Activated CD8-positive, alpha-beta T cell treated with anti-CD3 and anti-CD28 coated beads, Interleukin-2, amount 10 ng/mL, durations not matched to agents 7 days and 5 days (primary cell): ENCODE measurements at places on chromosomes 5 and 9.
A peak's percentile ranks its signal among the peaks of the same experiment; 100 is the strongest.

- H3K27ac ChIP-seq, result peak overlapping the region; percentile 71
Observed at GRCh38 chr9:89605465-89606048, 745 bp downstream of the GADD45G start.

DNA sequence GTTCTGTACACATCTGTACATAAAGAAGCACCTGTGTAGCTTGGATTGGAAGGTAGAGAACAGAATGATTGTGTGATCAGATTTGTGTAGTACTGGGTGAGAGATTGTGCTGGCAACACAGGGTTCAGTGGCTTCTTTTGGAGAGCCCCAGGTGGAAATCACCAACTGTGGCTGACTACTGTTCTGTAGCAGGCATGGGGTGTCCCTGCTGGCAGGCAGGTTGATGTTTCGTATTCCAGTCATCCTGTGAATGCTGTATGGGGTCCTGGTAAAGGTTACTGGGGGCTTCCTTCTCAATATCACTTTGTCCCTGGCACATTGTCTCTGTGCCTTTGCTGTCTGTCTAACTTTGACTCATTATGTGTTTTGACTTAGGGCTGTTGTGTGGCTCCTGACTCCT is 5.3 kb downstream of the ASPN start:
- no peaks in the 10 kb centered on the region for H3K36me3 ChIP-seq
- no peak overlapping the region for H3K27ac ChIP-seq
- no peaks in the 10 kb centered on the region for H3K27me3 ChIP-seq

- H3K4me1 ChIP-seq, result no peaks in the 10 kb centered on the region
- no peaks in the 10 kb centered on the region for H3K27me3 ChIP-seq
- DNase-seq, result no peak
- H3K27ac ChIP-seq, result no peak overlapping the region
Observed at GRCh38 chr9:17065062-17065461, 69.8 kb upstream of the CNTLN start.

DNA sequence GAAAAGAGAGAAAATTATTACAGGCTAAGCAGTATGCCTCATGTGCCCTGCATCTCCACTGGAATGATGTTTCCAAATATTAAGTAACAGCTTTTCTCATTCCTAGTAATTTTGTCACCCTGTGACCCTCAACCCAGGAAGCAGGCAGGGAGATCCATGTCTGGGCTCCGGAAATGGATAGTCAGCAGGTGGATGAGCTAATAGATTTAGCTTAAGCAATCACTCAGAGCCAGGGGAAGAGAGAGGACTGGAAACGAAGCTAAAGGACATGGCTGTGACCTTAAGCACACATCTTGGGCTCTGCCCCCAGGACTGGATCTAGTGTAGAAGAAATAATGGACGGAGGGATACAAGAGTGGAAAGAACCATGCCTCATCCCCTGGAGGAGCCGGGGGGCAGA is 89.5 kb downstream of the ARSB start:
- peaks cover 3% of the 10 kb centered on the region for H3K4me1 ChIP-seq
- no peak for DNase-seq
- no peak overlapping the region for H3K4me3 ChIP-seq
- H3K27me3 ChIP-seq, result peaks cover 3% of the 10 kb centered on the region
- H3K27ac ChIP-seq, result no peak overlapping the region

GRCh38 chr5:22473886-22474285 is 379.3 kb downstream of the CDH12 start:
- DNase-seq, result no peak
- H3K36me3 ChIP-seq, result no peaks in the 10 kb centered on the region
- H3K4me3 ChIP-seq, result no peak overlapping the region
- H3K27me3 ChIP-seq, result no peaks in the 10 kb centered on the region
- no peaks in the 10 kb centered on the region for H3K4me1 ChIP-seq

GRCh38 chr9:119091074-119091473 is 278.2 kb downstream of the BRINP1 start:
- H3K4me3 ChIP-seq, result no peak overlapping the region
- H3K27ac ChIP-seq, result no peak overlapping the region
- no peaks in the 10 kb centered on the region for H3K36me3 ChIP-seq
- no peaks in the 10 kb centered on the region for H3K4me1 ChIP-seq

- no peak for DNase-seq
- peaks cover 3% of the 10 kb centered on the region for H3K27me3 ChIP-seq
- no peak overlapping the region for H3K27ac ChIP-seq
- H3K36me3 ChIP-seq, result no peaks in the 10 kb centered on the region
Observed at GRCh38 chr5:75324791-75325190, 12.2 kb upstream of the HMGCR start.

- H3K4me3 ChIP-seq, result no peak overlapping the region
- no peak for DNase-seq
- H3K4me1 ChIP-seq, result peaks cover 6% of the 10 kb centered on the region
- no peak overlapping the region for H3K27ac ChIP-seq
Observed at GRCh38 chr5:102595332-102595731, 96.5 kb upstream of the SLCO6A1 start.

GRCh38 chr9:27542508-27542907 is 12.9 kb upstream of the MOB3B start:
- H3K27ac ChIP-seq, result no peak overlapping the region
- H3K36me3 ChIP-seq, result peaks cover 3% of the 10 kb centered on the region
- H3K4me1 ChIP-seq, result no peaks in the 10 kb centered on the region
- no peak overlapping the region for H3K4me3 ChIP-seq
- no peak for DNase-seq

DNA sequence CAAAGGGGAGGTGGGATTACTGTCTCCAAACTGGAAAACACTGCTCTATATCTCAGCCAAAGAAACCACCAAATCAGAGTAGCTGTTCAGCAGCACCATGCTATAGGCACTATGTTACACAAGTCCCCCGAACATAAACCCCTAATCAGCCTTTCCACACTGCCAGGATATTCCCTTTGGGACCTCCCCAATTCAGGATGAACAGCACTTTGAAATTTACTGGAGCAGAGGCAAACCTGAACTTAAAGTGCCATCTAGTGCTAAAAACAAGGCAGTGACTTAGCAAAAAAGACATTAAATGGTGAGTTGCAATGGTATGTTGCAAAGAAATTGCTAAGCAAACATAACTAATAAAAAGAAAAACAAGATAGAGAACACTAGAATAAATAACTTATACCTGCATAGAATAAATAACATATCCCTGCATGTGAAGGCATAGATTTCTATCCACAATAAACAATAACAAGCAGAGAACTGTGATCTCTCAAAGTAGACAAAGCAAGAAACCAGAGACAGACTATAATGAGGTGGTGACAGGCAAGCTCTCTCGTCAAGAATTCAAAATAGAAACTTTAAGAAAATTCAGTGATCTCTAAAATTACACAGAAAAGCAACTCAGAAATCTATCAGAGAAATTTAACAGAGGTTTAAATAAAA is 584.4 kb upstream of the ACO1 start:
- H3K4me3 ChIP-seq, result no peak overlapping the region
- H3K27ac ChIP-seq, result no peak overlapping the region
- DNase-seq, result no peak
- no peaks in the 10 kb centered on the region for H3K27me3 ChIP-seq
- no peaks in the 10 kb centered on the region for H3K36me3 ChIP-seq

DNA sequence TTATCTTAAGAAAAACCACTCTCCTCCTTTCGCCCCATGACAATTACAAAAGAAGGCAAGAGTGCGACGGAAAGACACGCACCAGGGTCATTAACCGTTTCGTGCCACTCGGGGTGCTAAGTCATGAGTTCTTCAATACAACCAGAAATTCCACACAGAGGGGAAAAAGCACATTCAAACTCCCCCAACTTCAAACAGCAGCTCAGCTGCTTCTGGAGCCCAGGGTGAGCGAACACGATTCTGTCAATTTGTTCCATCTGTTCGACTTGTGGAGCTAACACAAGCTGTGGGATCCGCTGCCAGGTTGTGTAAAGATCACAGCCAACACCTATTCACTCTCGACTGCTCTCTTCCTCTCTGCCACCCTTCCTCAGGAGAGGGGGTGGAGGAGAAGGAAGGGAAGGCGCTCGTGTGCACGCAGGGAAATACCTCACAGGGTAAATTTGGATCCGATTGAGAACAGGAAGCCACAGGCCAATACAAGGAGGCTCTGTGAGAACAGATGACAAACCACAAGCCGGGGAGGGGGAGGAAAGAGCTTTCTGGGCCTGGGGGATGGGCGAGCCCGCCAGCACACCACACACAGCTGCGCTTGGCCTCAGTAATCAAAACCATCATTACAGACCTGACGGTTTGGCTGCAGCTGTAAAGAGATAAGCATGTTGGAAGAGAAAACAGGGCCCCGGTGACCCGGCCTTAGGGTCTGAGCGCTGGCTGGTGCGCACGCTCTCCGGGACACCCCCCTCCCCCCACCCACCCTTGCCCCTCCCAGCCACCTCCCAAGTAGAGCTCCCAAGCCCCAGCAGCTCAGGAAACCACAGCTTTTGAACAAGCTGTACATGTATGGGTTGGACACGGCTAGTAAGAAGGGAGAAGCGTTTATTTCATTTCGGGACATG is 54.3 kb downstream of the PTCH1 start:
- H3K36me3 ChIP-seq, result peaks cover 9% of the 10 kb centered on the region
- H3K27ac ChIP-seq, result peak overlapping the region; percentile 85

- H3K27me3 ChIP-seq, result no peaks in the 10 kb centered on the region
- peaks cover 16% of the 10 kb centered on the region for H3K36me3 ChIP-seq
- H3K4me3 ChIP-seq, result peak overlapping the region; percentile 90
- DNase-seq, result no peak
Observed at GRCh38 chr9:134134949-134135342, 936 bp upstream of the WDR5 start.

- H3K27me3 ChIP-seq, result no peaks in the 10 kb centered on the region
- no peak overlapping the region for H3K27ac ChIP-seq
- H3K4me1 ChIP-seq, result no peaks in the 10 kb centered on the region
- H3K36me3 ChIP-seq, result no peaks in the 10 kb centered on the region
- no peak overlapping the region for H3K4me3 ChIP-seq
Observed at GRCh38 chr9:13295556-13295955, 16.1 kb upstream of the MPDZ start.

DNA sequence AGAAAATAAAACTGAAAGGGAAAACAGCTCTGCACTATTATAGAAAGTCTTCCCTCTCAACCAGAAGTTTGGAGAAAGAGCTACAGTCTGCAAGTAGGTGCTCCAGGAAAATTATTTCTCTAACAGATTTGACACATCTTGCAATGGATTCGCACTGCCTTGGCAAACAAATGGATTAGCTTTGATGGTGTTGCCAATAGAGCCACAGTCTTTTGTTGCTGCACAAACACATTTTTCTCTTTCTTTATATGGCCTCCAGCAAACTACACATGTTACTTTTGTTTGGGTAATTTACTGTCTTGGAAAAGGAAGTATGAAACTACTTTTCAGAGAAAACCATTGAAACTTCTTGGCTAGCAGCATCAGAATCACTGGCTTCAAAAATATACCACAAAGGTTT is 523.1 kb downstream of the EFNA5 start:
- no peak overlapping the region for H3K4me3 ChIP-seq
- no peaks in the 10 kb centered on the region for H3K36me3 ChIP-seq
- H3K27me3 ChIP-seq, result no peaks in the 10 kb centered on the region
- no peak overlapping the region for H3K27ac ChIP-seq
- H3K4me1 ChIP-seq, result no peaks in the 10 kb centered on the region
- DNase-seq, result no peak

DNA sequence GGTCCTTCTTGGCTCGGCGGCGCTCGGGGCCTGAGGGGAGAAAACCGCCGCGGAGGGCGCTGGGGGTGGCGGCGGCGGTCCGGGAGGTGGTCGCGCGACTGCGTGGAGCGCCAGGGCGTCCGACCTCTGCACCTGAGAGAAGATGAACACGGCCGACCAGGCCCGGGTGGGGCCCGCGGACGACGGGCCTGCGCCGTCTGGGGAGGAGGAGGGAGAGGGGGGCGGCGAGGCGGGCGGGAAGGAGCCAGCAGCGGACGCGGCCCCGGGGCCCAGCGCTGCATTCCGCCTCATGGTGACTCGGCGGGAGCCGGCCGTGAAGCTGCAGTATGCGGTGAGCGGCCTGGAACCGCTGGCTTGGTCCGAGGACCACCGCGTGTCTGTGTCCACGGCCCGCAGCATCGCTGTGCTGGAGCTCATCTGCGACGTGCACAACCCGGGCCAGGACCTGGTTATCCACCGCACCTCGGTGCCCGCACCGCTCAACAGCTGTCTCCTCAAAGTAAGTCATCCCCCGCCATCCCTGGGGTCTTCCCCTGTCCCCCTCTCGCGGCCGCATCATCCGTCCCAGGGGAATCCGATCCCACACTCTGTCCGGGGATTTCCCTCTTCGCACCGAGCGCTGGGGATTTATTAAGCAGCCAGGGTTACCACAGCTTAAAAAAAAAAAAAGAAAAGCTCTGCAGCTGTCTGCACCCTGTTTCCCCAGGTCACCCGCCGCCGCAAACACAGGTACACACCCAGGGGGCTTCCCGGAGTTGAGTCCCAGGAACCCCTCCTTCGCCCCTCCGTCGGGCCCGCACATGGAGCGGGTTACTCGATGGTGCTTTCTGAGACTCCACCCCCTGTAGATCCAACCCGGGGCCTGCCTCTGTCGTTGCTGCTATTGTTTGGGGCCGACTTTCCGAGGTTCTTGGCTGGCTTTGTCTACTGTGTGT is at the start of gene GTF3C4:
Gene GTF3C4 (plus strand): TSS at position 8 of the 935 bp plus-strand sequence. CDS start 135 bp downstream, at position 143.
- H3K27me3 ChIP-seq, result no peaks in the 10 kb centered on the region
- peaks cover 37% of the 10 kb centered on the region for H3K4me1 ChIP-seq
- H3K36me3 ChIP-seq, result peaks cover 25% of the 10 kb centered on the region
- peak; percentile 51 for DNase-seq
- peak within 1 kb of the TSS; percentile 86 for H3K4me3 ChIP-seq

- no peaks in the 10 kb centered on the region for H3K36me3 ChIP-seq
- H3K4me1 ChIP-seq, result no peaks in the 10 kb centered on the region
- peaks cover 3% of the 10 kb centered on the region for H3K27me3 ChIP-seq
- peak; percentile 9 for DNase-seq
Observed at GRCh38 chr5:10339958-10340357, 13.5 kb upstream of the MARCHF6 start.

GRCh38 chr9:114236391-114237138 is 81.2 kb downstream of the COL27A1 start:
- no peak for DNase-seq
- H3K4me1 ChIP-seq, result no peaks in the 10 kb centered on the region
- no peak overlapping the region for H3K27ac ChIP-seq
- H3K4me3 ChIP-seq, result no peak overlapping the region
- H3K36me3 ChIP-seq, result no peaks in the 10 kb centered on the region
- H3K27me3 ChIP-seq, result no peaks in the 10 kb centered on the region

GRCh38 chr9:35579130-35579529 is 25.9 kb upstream of the TESK1 start:
- no peak overlapping the region for H3K27ac ChIP-seq
- no peaks in the 10 kb centered on the region for H3K27me3 ChIP-seq
- peaks cover 9% of the 10 kb centered on the region for H3K36me3 ChIP-seq
- DNase-seq, result no peak

GRCh38 chr5:148973455-148973854 is 89.4 kb downstream of the SH3TC2 start:
- H3K4me3 ChIP-seq, result no peak overlapping the region
- H3K27me3 ChIP-seq, result peaks cover 14% of the 10 kb centered on the region

GRCh38 chr9:126674365-126675146 is 60.8 kb downstream of the LMX1B start:
- H3K27me3 ChIP-seq, result peaks cover 50% of the 10 kb centered on the region
- H3K27ac ChIP-seq, result no peak overlapping the region
- no peaks in the 10 kb centered on the region for H3K36me3 ChIP-seq

DNA sequence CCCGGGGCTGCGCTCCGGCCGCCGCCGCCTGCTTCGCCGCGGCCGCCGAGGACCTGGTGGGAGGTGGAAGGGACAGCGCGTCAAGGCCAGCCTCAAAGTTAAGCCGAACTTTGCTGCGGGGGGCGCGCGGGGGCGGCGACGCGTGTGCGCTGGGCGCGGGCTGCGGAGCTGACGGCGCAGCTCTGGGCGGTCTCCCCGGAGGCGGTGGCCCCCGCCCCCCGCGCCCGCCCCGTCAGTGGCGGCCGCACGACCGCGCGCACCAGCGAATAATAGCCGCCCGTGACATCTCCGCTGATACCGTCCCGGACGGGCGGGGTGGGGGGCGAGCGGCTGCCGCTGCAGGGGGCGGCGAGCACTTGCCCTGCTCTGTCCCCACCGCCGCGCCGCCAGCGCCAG is 579 bp upstream of the FAM78A start:
- peak overlapping the region; percentile 23 for H3K4me3 ChIP-seq
- H3K36me3 ChIP-seq, result peaks cover 46% of the 10 kb centered on the region
- H3K27ac ChIP-seq, result peak overlapping the region; percentile 23
- DNase-seq, result peak; percentile 63
- peaks cover 8% of the 10 kb centered on the region for H3K27me3 ChIP-seq
